ENCODE measurements at places on chromosomes 2 and 18.

DNA sequence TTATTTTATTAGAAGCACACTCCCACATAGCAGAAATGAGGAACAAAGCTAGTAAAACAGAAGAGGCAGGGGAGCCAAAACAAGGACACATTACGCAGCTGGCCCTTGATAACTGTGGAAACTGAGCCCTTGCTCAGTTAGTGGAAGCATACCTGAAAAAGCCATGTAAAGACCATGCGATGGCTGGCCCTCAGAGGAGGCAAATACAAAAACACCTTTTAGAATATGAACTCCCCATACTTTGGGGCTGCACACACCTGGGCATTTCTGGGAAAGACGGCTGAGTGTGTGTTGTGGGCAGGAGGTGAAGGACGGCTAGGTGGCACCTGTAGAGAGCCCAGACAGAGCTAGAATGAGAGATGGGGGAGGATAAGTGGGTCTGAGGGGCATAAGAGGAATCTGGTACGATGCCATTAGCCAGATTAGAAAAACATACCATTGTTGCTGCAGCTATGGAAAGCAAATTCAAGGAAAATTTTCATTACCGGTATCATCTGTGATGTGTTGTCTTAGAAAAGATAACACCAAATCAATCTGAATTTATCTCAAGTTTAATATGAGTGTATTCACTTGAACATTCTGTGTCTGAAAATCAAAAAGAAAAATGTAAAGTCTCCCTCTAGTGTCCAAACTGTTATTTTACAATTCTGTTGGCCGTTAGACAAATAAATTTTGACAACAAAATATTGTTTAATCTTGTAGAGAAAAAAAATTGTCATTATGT is 45.2 kb upstream of the SULT1C3 start:
- no peak for DNase-seq

- no peak for DNase-seq
Observed at GRCh38 chr18:48947092-48947491, 3.7 kb downstream of the SMAD7 start.

DNA sequence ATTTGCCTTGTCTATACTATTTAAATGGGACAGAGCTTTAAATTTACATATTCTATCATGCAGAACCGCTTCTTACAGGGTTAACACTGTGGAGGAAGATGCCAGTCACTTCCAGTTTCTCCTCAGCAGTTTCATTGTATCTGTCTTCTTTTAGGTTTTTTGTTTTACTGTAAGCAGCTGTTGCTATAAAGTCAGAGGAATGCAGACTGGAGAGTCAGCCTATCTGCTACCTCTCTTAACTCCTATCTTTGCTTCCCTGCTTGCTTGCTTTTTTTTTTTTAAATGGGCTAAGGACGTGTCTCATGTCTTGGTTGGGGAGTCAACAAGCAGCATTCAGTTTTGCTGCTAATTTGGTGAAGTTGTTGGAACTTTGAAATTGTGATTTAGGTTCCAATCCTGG is 8.9 kb downstream of the EPC2 start:
- no peak for DNase-seq

DNA sequence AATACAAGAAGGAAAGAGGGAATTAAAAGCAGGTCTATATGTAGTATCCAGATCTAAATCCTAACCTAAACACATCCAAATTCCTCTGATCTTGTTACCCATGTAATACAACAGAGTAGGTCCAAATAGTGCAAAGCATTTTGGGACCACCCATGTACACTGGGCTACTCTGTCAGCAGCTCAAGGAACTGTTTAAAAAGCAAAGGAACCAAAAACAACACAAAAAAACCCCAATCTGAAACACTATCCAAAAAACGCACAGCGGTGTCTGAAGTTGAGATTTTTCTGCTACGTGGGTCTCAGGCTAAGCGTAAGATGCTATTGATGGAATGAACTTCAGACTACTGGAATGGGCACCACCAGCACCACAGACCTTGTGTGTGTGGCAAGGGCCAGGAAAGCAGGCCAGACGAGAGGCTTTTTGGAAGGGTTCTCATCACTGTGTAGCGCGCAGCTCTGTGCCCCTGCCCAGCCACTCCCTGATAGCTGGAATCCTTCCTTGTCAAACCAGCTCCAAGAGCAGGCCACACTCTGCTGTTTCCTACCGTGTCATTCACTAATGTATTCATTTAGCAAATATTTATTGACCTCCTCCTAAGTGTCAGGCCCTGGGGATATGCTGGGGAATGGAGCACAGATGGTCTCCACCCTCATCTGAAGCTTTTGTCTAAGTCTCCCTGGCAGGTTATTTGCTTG is 101.4 kb downstream of the COLEC12 start:
- no peak for DNase-seq

GRCh38 chr18:12408247-12408869 is 629 bp downstream of the PRELID3A start:
- DNase-seq = no peak

- DNase-seq = no peak
Observed at GRCh38 chr2:9532421-9532820, 23.2 kb downstream of the ADAM17 start.

- no peak for DNase-seq
Observed at GRCh38 chr2:186748354-186748753, 54.5 kb downstream of the FAM171B start.

- DNase-seq = no peak
Observed at GRCh38 chr18:65487569-65487968, 263.2 kb upstream of the CDH7 start.

DNA sequence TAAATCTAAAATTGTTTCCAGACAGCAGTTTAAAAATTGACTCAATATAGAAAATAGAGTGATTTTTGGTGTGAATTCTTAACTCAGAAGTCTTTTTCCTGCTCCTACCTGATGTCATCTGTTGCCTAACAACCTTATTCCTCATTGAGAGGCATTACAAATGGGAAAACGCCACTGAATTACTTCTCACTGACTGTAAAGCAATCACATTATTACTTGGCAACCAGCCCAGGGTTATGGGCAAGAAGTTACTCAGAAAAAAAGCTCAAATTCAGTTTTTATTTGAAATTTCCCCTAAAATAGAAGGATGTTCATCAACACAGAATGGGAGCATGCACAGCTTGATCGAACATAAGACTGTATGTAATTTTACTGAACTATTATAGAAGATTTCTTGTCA is 201.8 kb upstream of the GULP1 start:
- DNase-seq = no peak

DNA sequence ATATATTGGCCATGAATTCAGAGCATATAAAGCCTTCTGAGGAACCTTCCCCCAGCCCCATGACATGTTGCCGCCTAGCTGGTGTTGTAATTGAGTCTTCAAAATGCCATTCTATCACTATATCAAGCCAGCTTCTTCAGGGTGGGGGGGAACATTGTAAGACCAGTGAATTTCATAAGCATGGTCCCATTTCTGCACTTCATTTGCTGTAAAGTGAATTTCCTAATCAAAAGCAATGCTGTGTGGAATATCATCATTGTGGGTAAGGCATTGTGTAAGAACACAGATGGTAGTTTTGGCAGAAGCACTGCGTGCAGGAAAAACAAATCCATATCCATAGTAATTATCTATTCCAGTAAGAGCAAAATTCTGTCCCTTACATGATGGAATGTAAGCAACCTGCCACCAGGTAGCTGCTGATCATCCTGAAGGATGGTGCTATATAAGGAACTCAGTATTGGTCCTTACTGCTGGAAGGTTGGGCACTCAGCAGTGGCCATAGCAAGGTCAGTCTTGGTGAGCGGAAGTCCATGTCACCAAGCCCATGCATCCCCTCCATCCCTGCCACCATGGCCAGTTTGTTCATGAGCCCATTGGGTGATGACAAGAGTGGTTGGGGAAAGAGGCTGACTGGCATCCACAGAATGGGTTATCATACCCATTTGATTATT is 159.4 kb downstream of the COPS8 start:
- no peak for DNase-seq

- DNase-seq = no peak
Observed at GRCh38 chr2:225355788-225356187, 43.7 kb upstream of the NYAP2 start.

- DNase-seq = peak; percentile 15
Observed at GRCh38 chr2:98438190-98439133, 6.2 kb upstream of the INPP4A start.

DNA sequence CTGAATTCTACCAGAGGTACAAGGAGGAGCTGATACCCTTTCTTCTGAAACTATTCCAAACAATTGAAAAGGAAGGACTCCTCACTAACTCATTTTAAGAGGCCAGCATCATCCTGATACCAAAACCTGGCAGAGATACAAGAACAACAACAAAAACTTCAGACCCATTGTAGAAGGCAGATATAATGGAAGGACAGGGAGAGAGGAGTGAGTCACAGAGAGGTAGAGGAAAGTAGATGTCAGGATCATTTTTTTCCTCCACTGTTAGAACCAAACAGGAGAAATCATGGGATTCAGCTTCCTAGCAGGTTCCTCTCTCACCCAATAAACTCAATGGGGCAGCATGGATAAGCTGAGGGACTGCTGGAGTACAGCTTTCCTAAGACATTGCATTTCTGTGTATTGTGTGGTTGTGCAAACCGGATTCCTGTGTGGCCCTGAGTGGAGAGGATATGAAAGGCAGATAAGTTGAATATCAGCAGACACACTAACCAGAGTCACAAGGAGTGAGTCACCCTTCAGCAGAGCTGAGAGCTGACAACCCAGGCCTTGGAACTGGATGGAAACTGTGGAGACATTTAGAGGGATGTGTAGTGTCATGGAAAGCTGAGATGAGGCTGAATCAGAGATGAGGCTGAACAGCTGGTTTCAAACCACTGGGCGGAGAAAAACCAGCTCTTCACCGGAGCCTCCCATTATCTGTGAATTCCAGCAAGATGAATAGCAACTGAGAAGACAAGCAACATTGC is 60.9 kb upstream of the MMADHC start:
- no peak for DNase-seq

DNA sequence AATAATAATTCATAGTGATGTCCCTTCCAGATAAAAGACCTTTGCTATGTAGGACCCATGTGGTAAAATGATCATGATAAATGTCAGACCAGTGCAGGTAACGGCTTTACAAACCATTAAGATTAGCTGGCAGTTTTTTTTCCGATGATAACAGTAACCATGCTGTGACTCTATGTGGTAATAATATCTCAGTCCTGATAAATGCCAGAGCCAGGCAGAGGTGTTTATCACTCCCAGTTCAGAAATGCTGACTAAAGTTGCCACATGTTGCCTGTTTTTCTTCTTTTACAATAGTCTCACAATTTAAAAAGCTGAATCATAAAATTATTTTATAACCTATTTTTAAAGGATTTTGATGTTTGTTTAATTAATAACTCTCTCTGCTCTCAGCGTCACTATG is 565.1 kb downstream of the ARHGAP15 start:
- DNase-seq = no peak

- DNase-seq = no peak
Observed at GRCh38 chr2:191952515-191953270, 105.8 kb upstream of the CAVIN2 start.

DNA sequence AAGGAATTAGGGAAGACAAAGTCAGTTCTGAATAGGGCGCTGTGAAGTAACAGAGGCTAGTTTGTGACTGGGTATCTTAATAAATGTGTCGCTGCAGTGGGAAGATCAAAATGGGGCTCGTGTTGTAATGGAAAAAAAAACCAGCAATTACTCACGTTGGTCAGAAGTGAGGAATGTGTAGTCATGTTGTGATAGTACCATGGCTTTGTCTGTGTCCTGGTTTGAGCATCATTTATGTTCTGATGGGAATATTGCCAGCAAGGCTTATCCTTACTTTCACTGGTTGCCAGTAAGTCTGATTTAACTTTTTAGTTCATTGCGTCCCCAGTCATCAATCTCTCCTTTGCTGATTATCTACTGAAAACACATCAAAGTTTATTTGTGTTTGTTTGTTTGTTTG is 467.6 kb downstream of the NYAP2 start:
- no peak for DNase-seq

DNA sequence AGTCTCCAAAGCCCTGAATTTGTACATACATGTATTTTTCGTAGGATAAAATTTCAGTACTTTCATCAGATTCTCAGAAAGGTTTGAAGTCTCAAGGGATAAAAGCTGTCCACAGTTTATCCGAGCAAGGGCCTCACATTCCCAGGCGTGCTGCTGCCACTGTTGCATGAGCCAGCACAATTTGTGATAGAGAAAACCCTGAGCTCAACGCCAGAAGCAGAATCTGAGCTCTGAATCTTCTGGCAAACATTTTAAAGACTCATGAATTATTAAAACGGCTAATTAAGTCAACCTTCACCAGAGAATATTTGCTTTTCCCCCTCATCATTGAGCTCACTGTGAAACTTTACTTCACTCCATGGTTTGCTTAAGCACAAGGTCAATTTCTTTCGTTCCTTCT is 38.5 kb upstream of the STPG4 start:
- DNase-seq = no peak

DNA sequence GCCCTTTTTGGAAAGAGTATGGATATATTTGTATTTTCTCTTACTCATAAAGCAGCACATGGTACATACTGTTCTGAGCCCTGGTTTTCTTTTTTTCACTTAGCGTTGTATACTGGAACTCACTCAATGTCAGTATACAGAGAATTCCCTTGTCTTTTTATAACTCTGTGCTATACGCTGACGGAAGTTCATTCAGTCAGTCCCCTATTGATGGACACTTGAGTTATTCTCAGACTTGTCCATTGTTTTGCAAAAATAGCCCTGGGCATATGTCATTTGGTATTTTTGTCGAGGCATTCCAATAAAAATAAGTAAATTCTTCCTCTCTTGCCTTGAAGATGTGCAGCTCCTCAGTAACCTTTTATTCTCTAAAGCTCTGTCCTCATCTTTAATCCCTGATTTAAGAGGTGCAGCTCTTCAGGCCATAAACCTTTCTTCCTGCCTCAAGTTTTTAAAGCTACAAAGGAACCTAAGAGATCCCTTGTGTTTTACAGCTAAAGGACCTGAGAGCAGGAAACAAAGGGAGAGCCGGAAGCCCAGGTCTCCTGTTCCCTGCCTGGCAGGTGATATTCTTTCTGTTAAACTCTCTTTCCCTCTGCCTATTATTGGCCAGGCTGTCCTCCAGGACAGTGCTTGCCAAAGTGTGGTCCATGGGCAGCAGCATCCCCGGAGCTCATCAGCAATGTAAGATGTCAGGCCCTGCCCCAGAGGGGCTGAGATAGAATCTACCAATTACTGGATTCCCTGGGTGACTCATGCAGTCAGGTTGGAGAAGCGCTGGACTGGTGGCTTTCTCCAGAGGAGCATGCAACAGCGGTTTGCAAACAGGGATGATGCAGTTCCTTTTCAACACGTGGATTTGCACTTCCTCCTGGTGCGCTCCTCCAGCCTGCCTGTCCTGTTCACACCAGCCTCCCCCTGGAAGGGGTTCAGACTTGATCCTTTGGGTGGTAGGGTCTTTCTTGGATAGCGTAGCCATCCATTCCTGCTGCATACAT is 158.0 kb downstream of the NEDD4L start:
- DNase-seq = no peak

GRCh38 chr2:217971166-217971565 is 31.6 kb downstream of the TNS1 start:
- DNase-seq = no peak

DNA sequence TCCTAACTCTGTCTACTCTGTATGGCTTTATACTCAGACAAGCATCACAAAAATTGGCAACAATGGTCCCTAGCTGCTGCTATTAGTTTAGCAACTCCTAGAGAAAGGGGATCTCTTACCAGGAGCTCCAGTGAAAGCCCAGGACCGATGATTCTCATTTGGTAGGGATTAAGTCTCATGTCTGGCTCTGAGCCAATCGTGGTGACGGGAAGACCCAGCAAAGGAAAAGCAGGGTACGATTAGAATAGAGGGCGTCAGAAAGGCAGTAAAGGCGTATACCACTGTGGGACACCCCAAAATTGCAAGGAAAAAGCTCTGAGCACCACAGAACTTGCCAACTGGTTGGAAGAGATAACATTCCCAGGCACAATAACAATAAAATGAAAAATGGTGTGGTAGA is 129.5 kb downstream of the MTCL1 start:
- no peak for DNase-seq
